IPS DF 19.7 (cell line): ENCODE measurements at places on chromosomes 16 and 17.

GRCh38 chr17:9487406-9487805 lies 88.2 kb downstream of the STX8 start:
- DNase-seq: no peak

- no peak for DNase-seq
Measured at GRCh38 chr17:56489980-56490379, 103.5 kb upstream of the NOG start.

DNA sequence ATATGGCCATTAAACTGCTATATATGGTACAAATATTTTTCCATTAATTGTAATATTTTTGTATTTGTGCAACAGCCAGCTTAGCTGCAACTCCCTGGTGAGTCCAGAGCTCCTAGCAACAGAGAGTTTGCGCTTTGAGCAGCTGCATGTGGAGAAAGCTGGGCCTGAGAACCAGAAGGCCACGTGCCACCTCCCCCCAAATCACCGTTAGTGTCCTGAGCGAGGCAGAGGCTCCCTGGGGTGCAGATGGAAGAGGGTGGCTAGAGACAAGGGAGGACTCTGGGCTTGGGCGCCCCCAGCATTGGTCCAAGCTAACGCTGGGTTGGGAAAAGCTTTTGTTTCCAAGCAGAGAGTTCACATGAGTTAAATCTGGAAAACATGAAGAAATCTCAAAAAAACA lies 41.6 kb downstream of the HSBP1 start:
- DNase-seq: no peak

GRCh38 chr16:4339909-4340308 lies 11.2 kb downstream of the PAM16 start:
- no peak for DNase-seq

DNA sequence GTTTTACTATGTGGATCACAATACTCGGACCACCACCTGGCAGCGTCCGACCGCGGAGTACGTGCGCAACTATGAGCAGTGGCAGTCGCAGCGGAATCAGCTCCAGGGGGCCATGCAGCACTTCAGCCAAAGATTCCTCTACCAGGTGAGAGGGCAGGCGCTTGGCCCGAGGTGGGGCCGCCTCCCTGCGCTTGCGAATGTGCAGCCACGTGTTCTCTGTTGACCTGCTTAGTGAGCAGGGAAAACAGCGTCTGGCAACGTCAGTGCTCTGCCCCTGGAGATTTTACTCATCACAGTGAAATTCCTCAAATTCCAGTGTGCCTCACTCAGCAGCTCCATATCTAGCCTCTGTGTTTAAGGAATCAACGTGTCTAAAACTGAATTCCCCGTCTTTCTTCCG lies 33.4 kb upstream of the CLEC18A start:
- peak; percentile 42 for DNase-seq

GRCh38 chr17:76196675-76197074 lies 43.6 kb downstream of the RNF157 start:
- DNase-seq: no peak

DNA sequence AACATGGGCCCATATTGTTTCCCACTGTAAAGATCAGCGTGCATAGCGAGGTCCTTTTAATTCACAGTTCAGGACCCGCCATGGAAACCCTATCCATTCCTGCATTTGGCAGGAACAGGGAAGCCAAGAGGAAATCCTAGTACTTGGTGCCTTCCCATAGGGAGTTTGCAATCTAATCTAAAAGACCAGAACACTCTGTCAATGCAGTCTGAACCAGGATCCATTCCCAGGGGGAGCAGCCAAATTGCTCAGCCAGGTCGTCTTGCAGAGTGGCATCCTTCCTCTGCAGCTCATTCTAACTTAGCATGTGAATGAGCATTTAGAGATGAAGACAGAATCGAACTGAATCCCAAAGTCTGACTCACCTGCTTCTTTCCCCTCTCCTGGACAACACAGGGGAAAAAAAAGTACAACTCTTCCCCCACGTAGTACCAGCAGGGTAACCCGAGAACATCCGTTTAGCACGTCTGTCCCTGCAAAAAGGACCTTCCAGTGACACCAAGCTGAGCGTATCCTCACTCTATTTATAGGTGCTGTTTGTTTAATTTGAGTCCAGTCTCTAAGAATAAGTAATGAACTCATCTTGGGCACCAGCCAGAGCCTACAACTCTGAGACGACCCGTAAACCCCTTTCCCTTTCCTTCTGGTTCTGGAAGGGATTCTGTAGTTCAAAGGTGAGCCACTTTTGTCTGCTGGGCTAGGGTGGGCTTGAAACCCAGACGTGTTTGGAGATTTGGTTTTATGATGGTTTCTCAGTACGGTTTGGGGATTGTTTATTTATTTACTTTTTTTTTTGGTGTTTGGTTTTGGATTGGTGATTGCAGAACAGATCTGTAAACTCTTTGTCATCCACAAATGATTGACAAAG lies 74.5 kb downstream of the ERCC4 start:
- DNase-seq: no peak

DNA sequence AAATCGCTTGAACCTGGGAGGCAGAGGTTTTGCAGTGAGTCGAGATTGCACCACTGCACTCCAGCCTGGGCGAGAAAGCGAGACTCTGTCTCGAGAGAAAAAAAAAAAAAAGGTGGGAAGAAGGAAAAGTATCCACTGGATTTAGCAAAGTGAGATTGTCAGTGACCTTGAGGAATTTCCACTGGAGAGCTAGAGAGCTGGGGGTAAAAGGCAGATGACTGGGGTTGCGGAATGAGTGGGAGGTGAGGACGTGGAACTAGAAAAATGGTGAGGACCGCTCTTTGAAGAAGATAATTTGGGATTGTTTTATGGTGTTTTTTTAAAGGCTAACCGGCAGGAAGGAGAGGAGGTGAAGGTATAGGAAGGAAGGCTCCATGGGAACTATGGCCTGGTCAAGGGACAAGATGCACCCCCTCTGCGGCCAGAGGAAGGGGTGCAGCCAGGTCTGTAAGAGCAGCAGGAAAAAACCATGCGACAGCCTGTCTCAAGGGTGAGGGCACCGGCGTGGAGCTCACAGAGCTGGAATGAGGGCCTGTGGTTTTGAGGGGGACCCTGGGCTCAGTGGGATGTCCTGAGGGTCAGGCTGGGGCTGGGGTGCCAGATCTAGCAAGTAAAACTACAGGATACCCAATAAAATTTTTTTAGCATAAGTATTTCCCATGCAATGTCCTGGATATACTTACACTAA lies 694 bp upstream of the MLST8 start:
- DNase-seq: no peak

GRCh38 chr17:19308398-19308797 lies 54.1 kb downstream of the B9D1 start:
- DNase-seq: no peak

- DNase-seq: peak; percentile 94
Measured at GRCh38 chr17:44543213-44543904, 13.9 kb upstream of the FZD2 start.

DNA sequence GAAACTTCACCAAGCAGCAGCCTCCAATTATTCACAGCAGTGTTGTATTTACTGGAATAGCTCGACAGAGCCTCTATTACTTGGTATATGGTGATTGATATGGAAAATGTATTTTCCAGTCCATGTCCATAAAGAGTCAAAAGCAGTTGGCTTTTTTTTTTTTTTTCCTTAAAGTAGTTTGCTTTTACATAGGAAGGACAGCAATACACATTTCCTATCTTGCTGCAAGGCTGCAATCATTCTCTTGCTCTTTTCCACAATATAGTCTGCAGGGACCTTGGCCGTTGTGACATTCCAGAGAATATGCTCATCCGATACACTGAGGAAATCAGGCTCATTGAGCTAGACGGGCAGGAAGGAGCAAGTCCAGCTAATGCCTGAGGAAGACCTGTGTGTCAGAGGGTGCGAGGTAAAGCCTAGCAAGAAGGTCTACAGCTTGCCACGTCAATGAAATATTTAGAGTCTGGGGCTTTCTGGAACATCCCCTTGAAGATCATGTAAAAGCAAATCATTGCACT lies 131.1 kb downstream of the ENGASE start:
- DNase-seq: no peak

DNA sequence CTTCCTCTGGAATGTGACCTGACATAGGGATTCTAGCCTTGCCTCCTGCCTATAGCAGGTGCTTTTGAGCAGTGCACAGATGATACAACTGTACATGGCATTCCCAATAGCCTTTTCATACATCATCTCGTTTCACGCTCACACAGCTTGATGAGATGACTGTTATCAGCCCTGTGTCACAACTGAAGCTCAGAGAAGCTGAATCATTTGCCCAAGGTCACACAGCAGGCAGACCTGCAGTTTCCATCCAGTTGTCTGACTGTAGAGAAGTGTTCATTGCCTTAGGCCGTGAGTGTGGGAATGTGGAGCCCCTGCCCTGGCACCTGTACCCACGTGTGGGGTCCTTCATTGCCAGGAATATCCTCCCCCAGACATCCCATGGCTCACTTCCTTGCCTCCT lies 20.1 kb downstream of the WFDC1 start:
- DNase-seq: no peak

DNA sequence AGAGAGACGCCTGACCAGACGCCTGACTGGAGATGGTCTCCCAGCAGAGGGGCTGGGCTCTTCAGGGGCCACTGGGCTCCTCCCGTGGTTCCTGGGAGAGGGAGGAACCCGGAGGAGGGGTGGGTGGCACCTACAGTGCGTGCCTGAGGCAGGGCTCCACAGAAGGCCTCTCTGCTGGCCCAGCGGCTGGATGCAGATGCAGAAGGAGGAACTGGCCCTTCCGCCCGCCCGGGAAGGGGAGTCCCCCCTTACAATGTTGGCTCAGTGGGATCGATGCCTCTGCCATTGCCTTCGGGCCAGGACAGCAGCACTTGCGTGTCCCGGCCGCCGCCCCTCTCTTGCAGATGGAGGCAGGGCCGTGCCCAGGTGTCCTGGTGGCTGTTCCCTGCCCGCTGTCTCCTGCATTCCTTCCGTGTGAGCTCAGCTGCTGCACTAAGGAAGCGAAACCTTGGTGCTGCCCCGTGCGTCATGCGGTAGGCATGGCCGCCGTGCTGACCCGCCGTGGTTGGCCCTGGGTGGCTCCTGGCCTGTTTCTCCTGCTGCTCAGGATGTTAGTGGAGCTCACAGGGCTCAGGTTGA lies 15.1 kb downstream of the BAIAP2 start:
- no peak for DNase-seq
